CMK (cell line): ENCODE measurements at places on chromosomes 2 and 18.

DNA sequence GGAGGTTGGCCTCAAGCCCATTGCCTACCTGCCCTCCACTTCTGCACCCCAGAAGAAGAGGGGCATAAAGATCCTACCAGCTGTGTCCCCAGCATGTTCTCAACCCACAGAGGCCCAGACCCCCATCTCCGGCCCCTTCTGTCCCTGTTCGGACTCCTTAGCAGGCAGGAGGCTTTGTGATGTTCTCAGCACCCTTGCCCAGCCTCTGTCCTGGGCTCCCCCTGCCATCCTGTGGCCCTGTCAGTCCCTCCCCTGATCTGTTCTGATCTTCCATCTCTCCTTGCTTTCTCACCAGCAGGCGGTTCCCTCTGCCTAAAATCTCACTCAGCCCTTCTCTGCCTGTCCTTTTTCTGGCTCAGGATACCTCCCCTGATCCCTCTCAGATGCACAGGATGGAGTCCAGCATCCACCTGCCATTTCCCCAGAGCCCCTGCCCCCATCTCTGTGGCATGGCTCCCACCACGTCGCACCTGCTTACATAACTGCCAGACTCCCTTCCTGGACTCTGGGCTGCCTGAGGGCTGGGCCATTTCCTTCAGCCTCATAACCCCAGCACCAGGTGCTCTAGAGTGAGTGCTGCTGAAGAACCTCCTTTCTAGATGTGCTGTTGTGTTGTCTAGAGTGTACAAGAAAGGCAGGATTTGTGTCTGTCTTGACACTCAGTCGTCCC is 134.0 kb downstream of the CTIF start:
- DNase-seq, result no peak

- DNase-seq, result no peak
These were observed 72.9 kb downstream of the HS6ST1 start for GRCh38 chr2:128245813-128246212.

DNA sequence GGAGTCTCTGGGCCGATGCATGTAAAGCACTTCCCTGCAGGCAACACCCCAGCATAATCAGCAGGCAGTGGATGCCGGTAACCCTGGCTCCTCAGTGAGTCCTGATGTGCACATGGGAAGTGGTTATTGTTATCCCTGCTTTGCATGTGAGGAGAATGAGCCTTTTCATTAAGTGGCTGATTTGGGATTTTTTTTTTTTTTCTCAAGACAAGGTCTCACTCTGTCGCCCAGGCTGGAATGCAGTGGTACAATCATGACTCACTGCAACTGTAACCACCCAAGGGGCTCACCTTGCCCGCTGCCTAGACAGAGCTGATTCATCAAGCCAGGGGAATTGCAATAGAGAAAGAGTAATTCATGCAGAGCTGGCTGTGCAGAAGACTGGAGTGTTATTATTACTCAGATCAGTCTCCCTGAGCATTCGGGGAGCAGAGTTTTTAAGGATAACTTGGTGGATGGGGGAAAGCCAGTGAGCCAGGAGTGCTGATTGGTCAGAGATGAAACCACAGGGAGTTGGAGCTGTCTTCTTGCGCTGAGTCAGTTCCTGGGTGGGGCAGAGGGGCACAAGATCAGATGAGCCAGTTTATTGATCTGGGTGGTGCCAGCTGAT is 95.4 kb downstream of the SOCS6 start:
- DNase-seq, result no peak

DNA sequence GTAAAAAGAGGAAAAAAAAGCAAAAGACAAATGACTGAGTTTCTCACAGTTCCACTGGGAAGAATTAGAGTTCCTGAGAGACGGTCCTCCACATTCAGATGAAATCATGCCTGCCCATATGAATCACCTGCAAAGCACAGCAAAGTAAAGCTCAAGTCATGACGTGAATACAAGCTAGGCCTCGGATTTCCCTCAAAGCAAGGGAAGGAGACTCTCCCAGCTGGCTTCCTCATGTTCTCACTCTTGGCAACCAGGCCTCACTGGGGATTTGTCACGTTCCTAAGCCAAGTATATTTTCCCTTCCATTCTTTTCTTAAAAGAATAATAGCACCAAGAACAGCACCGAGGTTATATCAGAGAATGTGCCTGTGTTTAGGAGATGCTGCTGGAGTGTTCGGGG is 47.0 kb downstream of the CYP27C1 start:
- DNase-seq, result no peak

DNA sequence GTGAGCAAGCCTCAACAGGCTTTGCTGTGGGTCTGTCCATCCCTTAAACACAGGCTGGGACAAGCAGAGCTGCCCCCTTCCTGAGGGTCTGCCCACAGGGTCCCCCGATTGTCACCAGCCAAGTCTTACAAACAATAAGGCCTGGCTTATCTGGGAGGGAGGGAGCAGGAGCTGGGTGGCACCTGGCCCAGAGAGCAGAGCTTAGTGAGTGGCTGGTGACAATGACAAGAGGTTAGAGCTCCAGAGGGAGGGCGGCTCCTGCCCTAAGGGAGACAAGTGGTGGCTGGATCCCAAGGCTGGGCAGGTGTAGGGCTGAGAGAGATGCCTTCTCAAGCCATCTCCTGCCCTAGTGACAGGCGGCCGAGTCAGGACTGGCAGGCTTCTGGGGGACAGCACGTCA is 125.5 kb downstream of the KLHL29 start:
- no peak for DNase-seq

DNA sequence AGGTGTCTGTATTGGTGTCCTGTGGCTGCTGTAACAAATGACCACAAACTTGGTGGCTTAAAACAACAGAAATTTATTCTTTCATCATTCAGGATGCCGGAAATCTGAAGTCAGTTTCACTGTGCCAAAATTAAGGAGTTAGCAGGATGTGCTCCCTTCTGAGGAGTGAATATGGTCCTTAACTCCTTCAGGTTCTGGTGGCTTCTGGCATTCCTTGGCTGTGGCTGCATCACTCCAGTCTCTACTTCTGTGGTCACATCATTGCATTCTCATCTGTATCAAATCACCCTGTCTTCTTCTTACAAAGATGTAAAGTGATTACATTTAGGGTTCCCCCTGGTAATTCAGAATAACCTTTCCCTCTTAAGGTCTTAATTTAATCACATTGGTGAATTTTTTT is 12.6 kb downstream of the GPD2 start:
- DNase-seq, result no peak

- DNase-seq, result no peak
These were observed 32.7 kb upstream of the MFF start for GRCh38 chr2:227292314-227292713.
